ENCODE measurements at places on chromosomes 6 and 20.

DNA sequence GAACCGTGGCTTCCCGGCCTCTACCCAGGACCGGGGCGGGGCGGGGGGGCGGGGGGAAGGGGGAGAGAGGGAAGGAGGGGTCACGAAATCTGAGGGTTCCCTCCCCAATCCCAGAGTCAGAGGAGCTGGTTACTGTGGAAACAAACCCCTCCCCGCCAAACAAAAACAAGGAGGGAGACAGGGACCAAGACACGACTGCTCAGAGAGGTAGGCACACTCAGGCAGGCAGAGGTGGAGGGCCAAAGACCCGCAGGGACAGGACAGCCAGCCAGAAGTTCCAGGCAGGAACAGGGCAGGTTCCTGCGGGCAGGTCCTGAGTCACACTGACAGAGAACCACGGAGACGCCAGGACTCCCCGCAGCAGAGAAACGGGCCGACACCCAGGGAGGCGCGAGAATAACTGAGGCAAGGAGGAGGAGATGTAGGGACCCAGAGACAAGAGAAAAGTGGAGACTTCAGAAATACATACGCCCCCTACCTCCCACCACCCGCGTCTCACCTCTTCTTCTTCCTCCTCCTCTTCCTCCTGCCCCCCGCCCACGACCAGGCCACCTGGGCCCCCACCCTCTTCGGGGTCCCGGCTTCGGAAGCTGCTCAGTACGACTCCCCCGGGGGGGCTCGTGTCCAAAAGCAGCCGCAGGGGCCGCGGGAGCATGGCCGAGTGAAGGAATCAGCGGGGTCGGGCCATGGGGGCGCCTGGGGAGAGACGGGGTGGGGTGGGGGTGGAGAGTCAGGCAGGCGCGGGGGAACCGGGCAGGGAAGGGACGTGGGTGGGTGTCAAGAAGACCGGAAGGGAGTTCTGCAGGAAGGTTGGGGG lies 578 bp downstream of the RGL2 start:
- DNase-seq: peak; percentile 90

DNA sequence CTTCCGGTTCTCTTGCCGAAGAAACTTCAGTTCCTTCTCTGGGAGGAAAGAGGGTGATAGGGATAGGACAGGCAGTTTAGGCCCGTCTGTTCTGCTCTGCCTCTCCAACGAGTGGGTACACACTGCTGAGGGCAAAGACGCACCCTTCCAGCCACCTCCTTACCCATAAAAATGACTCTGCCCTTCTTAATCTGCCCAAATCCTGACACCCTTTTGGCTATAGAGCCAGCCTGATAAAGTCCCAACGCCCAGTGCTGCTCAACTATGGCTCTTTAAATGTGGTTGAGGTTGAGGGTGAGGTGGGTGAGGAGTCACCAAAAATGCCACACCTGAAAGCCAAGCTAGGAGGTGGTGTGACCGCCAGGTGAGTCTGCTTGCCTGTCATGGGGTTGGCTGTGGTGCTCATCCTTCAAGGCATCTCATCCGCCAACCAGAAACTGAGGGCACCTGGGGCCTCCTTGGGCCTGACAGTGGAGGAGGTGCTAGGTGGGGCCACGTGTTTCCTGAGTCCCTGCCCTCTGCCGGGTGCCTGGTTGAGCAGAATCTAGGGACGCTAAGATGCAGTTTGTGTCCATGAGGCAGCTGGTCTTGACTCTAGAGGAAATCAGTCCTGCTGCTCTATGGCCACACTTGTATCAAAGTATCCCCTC lies 16.3 kb downstream of the CCDC167 start:
- DNase-seq: no peak

GRCh38 chr20:35448788-35449373 lies 6.5 kb upstream of the CEP250 start:
- no peak for DNase-seq

GRCh38 chr6:112109262-112109661 lies 21.9 kb downstream of the FAM229B start:
- DNase-seq: no peak

DNA sequence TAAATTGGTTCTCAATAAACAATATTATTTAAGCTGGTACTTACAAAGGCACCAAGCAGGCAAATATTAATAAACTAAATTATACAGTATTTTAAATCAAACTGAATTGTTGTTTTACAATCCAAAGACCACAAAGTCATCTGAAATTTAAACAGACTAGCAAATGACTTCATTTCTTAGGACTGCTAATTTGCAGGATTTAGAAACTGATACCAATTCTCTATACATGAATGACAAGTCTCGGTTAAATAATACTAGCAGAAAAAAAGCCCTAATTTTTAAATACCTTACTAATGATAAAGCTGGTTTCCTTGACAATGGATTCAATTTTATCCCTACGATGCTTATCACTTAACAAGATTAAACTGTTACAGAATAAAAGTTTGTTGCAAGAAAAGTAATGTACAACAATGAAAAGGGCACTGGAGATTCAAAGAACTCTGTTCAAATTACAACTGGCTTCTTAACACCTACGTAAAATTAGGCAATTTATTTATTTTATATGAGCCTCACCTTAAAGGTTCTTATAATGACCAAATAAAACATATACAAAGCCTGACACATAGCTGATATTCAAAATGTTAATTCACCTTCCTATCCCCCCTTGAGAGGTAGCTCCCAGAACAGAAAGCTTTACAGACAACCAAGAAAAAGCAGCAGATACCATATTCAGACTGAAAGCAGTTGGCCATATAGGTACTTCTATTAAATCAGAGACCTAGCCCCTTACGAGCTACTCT lies 33.1 kb downstream of the HBS1L start:
- no peak for DNase-seq

DNA sequence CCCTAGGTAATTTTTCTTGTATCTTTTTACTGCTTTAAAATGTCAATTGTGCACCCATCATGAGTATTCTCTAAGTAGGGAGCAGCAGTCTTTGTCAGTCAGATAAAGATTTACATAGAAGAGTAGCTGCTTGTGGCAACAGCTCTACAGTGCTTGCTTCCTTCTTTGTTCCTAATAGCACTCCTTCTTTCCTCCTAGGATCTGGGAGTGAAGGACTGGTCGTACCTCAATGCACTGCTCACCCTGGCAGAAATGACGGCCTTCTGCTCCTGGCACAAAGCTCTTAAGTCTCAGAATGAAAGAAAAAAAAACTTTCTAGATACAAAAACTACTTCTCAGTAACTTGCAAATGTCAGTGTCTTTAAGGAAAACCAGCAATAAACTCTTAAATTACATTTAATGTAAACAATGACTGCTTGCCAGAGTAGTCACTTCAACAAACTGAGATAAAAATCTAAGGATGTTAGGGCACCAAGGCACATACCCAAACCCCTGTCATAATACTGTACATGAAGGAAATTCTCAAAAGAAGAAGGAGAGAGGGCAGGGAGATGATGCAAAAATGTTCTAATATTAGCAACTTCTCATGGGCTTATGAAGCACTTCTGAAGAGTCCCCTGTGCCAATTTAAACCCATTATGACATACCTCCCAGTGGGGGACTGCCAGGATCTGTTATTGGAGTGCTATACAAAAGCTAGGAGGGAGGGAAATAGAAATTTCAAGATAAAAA lies 34.0 kb downstream of the NCOA6 start:
- DNase-seq: no peak

GRCh38 chr20:2373098-2373497 lies 7.6 kb upstream of the TGM6 start:
- DNase-seq: no peak

GRCh38 chr6:87848616-87849015 lies 146.6 kb upstream of the AKIRIN2 start:
- no peak for DNase-seq

DNA sequence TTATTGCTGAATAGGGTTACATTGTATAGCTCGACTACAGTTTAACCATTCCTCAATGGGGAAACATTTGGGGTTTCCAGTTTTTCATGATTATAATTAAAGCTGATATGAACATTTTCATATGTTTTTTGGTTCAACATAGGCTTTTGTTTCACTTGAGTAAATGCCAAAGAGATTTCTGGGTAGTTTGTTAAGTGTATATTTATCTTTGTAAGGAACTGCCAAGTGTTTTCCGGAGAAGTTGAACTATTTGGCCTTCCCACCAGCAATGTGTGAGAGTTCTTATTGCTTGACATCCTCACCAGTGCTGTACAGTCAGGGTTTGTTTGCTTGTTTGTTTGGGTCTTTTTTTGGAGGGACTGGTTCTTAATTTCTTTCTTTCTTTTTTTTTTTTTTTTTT lies 83.7 kb upstream of the RALY start:
- DNase-seq: no peak

Data from CD4-positive, alpha-beta T cell treated with Interleukin-4 for 1 hour (primary cell).